ENCODE measurements at places on chromosomes 11 and 22.

GRCh38 chr11:8745431-8746253 lies 63.0 kb downstream of the RPL27A start:
- DNase-seq = no peak

DNA sequence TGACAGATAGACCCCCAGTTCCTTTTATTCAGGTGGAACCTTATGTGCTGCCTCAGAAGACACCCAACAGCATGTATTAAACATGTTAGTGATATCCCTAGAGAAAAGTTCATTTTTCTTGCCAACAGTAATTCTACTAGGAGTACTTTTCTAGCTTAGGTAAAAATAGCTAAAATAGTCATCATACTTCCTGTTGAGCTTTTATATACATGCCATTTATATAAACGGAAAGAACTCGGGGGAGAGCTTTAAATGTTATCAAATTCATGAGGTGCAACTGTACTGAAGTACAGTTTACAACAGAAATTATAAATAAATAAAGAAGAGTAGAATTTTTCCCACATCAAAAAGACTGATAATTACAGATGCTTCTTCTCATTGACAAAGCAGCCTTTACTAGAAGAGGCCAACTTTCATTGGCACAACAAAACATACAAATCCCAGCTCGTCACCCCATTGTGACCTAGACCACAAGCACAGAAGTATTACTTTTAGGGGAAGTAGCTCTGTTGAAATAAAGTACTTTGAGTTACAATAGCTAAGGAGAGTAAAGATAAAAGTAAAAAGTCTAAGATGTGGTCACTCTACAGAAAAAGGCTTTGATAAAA lies 59.1 kb upstream of the POU2AF2 start:
- no peak for DNase-seq

GRCh38 chr11:68206211-68206610 lies 6.9 kb downstream of the KMT5B start:
- DNase-seq = no peak

- no peak for DNase-seq
Measured at GRCh38 chr11:92443199-92443598, 218.6 kb downstream of the FAT3 start.

- DNase-seq = no peak
Measured at GRCh38 chr11:126511475-126512115, 156.1 kb downstream of the ST3GAL4 start.

DNA sequence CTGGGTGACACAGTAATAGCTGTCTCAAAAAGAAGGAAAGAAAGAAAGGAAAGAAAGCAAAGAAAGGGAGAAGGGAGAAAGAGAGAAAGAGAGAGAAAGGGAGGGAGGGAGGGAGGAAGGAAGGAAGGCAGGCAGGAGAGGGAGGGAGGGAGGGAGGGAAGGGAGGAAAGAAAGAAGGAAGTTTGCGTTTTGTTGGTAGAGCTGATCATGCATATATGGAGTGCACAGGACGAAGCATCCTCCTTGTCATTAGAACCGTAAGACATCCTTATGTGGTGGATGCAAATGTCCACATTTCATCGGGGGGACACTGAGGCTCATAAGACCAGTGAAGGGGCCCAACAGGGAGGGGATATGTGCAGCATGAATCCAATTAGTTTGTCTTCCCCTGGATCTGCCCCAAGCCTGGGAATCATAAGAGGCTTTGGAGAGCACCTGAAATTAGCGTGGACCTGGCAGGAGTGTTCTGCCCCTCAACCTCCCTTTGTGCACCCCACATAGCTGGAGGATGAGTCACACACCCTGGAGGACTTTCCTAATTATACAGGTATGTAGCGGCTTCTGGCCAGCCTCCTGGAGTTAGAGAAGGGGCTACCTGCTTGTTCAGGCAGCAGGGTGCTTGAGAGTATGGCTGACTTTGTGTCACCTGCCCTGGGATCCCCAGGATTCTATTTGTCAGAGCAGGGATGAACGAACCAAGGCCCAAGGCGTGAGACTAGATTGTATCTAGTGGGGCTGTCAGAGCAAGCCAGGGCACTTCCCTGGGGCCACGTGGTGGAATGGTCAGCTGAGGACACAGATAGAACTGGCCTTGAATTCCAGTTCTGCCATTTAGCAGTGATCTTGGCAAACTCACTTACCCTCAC lies 119.7 kb upstream of the CD82 start:
- no peak for DNase-seq

GRCh38 chr11:61102667-61103571 lies 630 bp downstream of the CD5 start:
- DNase-seq = no peak

All from activated CD4-positive, CD25-positive, alpha-beta regulatory T cell (primary cell).